ENCODE measurements at places on chromosomes 6 and 20.

GRCh38 chr6:43838276-43839036 lies 68.4 kb downstream of the VEGFA start:
- DNase-seq = no peak

GRCh38 chr20:62238569-62239277 lies 402 bp downstream of the OSBPL2 start:
- DNase-seq = no peak

- no peak for DNase-seq
These were observed 17.4 kb upstream of the KIFC1 start for GRCh38 chr6:33373960-33374910.

GRCh38 chr20:23311947-23312506 lies 38.6 kb upstream of the NXT1 start:
- no peak for DNase-seq

DNA sequence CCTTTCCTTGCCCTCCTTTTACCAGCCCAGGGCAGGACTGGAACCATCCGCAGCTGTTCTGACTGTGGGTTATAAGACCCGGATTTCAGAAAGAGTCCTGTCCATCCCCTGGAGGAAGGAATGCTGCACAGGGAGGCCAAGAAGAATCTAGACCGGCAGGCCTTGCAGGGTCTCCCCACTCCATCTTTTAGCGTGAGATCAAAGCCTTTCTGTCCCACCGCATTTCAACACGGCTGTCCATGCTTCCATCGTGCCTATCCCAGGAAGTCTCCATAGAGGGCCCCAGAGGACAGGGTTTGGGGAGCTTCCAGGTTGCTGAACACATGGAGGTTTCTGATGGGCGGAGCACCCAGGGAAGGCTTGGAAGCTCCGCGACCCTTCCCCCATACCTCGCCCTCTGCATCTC lies 79.3 kb upstream of the AGPAT4 start:
- DNase-seq = no peak

DNA sequence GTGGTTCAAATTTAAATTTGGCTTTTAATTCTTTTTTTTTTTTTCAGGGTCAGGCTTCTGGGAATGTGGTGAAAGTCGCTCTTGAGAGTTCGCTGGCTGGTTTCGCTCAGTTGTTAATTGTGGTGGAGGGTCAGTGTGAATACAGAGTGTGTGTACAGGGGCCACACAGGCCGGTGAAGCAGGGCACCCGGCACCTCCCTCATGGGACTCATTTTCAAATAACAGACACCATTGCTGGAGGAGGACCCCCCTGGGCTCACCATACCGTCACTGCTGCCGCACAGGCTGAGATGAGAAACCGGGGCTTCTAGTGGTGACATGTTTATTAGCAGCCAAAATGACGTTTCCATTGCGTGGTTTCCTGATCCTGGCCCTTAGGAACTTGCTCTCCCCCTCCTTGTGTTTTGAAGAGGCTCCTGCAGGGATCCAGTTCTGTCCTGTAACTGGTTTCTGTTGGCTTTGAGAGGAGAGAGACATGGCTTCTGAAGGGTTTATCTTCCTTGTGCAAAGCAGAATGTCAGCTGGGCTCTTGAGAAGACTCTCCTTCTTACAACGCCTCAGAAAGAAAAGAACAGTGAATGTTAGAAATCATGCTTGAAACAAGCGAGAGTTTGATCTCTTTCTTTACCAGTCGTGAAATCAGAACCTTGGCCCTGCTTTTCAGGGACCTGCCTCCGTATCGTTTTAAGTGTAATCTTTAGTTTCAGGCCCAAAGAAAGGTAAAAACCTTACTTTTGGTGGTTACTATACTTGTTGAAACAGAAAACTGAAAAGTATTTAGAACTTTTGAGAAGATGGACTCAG lies 37.8 kb downstream of the DUSP22 start:
- DNase-seq = no peak

- no peak for DNase-seq
These were observed 249.1 kb downstream of the COL12A1 start for GRCh38 chr6:74956559-74957428.

- no peak for DNase-seq
These were observed 14.6 kb upstream of the SYNJ2 start for GRCh38 chr6:157967020-157967419.

- no peak for DNase-seq
These were observed 42.1 kb downstream of the BFSP1 start for GRCh38 chr20:17488916-17489600.

DNA sequence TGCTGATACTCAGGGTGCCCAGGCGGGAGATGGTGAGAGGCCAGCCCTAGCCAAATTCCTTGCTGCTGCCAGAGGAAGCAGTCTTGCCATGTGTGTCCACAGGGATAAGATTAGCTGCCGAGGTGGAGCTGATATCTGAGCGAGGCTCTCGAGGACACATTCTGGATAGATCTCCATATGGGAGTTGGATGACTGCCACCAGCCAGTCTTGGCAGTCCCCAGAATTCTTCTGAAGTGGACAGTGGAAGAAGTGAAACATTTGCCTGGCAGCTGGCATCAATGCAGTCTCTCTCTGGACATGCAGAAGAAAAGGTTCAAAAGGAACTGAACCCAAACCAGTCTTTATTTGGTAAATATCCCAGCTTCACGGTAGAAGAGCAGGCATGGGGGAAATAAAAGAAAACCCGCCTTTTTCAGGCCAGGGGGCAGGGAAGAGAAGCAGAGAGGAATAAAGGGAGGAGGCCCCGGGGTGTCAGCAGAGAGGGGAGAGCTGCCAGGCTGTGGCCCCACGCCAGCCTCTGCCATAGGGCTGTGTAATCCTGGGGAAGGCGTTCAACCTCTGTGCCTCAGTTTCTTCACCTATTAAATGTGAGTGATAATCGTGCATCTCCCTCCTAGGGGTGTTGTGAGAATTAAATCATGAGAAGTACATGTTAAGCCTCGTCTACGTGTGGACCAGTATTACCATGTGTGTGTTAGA lies 3.7 kb upstream of the FUCA2 start:
- no peak for DNase-seq

GRCh38 chr6:46215777-46216176 lies 45.0 kb upstream of the ENPP5 start:
- DNase-seq = no peak

GRCh38 chr20:40945189-40945588 lies 83.4 kb upstream of the TOP1 start:
- no peak for DNase-seq

DNA sequence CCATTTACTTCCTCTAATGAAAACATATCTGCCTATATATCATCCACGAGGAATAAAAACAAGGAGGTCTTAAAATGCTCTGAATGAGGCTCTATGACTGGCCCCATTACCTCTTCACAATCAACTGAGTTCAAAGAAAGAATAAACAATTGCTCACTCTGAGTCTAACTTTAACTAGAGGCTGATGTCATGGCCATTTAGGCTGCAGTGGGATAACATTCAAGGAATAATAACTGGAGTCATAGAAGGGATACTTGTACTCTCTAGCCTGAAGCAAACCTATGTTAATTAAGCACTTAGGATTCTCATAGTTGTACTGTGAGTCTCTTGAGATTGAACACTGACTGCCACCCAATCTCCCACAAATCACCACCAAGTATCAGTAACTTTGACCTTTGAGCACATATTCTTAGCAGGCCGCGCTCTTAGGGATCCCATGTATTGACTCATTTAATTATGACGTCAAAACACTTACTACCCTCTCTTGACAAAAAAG lies 70.2 kb downstream of the PERP start:
- no peak for DNase-seq

DNA sequence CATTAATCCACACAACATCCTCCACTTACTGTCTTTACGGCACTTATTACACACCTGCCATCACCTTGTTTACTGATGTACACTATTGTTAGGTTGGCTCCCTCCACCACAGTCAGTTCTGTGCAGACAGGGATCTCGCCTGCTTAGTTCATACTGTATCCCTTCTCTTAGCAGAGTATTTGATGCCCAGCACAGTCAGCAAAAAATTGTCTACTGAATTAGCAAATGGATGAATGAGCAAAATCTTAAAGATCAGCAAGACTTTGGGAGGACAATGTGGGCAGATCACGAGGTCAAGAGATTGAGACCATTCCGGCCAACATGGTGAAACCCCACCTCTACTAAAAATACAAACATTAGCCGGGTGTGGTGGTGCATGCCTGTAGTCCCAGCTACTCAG lies 109.8 kb upstream of the ATXN1 start:
- DNase-seq = no peak

GRCh38 chr6:97102145-97102790 lies 177.7 kb downstream of the KLHL32 start:
- DNase-seq = no peak

- DNase-seq = no peak
These were observed 17.9 kb upstream of the THEMIS start for GRCh38 chr6:127918506-127919427.

- DNase-seq = no peak
These were observed 4.9 kb downstream of the BAK1 start for GRCh38 chr6:33575211-33575610.

DNA sequence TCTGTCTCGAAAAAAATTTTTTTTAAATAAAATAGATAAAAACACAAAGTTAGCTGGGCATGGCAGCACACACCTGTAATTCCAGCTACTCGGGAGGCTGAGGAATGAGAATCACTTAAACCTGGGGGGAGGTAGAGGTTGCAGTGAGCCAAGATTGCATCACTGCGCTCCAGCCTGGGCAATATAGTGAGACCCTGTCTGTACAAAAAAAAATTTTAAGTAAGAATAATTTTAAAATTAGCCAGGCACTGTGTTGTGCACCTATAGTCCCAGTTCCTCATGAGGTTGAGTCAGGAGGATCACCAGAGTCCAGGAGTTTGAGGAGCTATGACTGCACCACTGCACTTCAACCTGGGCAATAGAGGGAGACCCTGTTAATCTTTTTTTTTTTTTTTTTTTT lies 149.2 kb upstream of the SHLD1 start:
- no peak for DNase-seq

DNA sequence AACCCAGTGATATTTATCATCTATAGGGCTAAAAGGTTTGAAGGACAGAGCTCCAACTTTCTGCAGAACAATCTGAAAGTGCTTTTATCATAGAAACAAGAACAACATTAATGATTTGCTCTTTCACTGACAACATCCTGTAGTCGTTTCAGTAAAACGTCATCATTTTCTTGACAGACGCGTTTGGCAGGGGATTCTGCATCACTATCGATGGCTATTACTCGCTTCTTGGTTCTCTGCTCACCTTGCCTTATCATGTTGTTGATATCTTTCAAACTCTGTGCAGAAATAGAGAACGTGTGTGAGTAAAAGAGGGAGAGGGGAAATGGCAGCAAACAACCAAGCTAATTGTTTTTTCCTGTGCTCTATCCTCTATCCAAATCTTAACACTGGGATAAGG lies 47.1 kb upstream of the SAMHD1 start:
- no peak for DNase-seq
